ENCODE measurements at places on chromosomes 3 and 15.

DNA sequence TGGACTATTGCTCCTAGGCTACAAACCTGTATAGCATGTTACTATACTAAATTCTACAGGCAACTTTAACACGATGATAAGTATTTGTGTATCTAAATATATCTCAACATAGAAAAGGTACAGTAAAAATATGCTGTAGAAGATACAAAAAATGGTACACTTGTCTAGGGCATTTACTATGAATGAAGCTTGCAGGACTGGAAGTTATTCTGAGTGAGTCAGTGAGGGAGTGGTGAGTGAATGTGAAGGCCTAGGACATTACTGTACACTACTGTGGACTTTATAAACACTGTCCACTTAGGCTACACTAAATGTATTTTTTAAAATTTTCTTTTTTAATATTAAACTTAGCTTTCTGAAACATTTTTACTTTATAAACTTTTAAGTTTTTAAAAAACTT, 140.5 kb upstream of the SGO1 start:
- DNase-seq, result no peak

- DNase-seq, result no peak
These were observed 1142.9 kb downstream of the SI start for GRCh38 chr3:163935411-163935810.

- no peak for DNase-seq
These were observed 39.5 kb downstream of the BTLA start for GRCh38 chr3:112459750-112460149.

DNA sequence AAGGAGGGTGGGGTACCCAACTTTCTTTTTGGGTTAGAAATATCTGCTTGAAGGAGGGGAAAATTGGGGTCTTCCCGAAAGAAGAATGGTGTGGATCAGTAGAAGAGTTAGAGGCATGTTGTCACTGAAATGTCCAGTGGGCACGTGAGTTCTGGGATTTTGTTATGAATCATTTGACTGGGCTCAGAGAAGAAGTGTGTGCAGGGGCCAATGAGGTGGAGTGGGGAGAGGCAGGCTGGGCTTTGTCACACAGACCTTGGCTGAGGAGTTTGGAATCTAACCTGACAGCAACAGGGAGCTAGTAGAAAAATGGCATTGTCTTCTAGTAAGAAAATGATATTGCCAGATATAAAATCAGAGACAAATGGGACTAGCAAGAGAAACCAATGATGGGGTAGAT, 436.8 kb downstream of the MFSD1 start:
- DNase-seq, result no peak

GRCh38 chr3:127637546-127637945, 8.6 kb downstream of the PODXL2 start:
- DNase-seq, result no peak

GRCh38 chr15:70509282-70509662, 254.1 kb downstream of the UACA start:
- no peak for DNase-seq

- no peak for DNase-seq
These were observed 75.1 kb downstream of the ARRDC4 start for GRCh38 chr15:98035577-98036010.

GRCh38 chr15:60822403-60822802, 343.5 kb upstream of the ICE2 start:
- no peak for DNase-seq

- no peak for DNase-seq
These were observed 9.8 kb downstream of the SRGAP3 start for GRCh38 chr3:9239680-9240079.

- no peak for DNase-seq
These were observed 65.8 kb downstream of the ITGB5 start for GRCh38 chr3:124821356-124821755.

- DNase-seq, result peak; percentile 66
These were observed 19.2 kb downstream of the ATRIP start for GRCh38 chr3:48465531-48466378.

- DNase-seq, result no peak
These were observed 64.2 kb downstream of the MAGI1 start for GRCh38 chr3:65974509-65974908.

DNA sequence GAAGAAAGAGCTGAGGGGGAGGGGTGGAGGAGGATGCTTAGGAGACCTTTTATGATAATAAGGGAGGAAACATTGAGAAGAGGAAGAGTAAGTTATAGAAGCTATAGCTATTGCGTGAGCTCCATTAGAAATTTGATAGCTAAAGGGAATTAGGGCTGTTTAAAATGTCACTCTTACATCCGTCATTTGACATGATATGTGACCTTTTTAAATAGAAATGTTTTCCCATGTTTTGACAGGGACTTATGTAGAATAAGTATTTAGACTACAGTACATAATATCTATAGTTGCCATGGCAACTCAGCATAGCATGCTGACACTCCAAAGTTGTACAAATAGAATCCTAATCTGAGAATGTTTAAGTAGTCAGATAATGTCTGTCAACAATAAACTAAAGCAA, 19.2 kb downstream of the RAD51 start:
- no peak for DNase-seq

- no peak for DNase-seq
These were observed 91.4 kb downstream of the NFKBIZ start for GRCh38 chr3:101940521-101941317.

Measured in stimulated activated CD4-positive, alpha-beta T cell treated with anti-CD3 and anti-CD28 coated beads, TNF-alpha, amount 100 ng/mL, for 24 hours (primary cell).